GM12891 (cell line): ENCODE measurements at places on chromosomes 11 and 22.

- no peak for DNase-seq
Observed at GRCh38 chr22:33922349-33922681, 2.0 kb upstream of the LARGE1 start.

DNA sequence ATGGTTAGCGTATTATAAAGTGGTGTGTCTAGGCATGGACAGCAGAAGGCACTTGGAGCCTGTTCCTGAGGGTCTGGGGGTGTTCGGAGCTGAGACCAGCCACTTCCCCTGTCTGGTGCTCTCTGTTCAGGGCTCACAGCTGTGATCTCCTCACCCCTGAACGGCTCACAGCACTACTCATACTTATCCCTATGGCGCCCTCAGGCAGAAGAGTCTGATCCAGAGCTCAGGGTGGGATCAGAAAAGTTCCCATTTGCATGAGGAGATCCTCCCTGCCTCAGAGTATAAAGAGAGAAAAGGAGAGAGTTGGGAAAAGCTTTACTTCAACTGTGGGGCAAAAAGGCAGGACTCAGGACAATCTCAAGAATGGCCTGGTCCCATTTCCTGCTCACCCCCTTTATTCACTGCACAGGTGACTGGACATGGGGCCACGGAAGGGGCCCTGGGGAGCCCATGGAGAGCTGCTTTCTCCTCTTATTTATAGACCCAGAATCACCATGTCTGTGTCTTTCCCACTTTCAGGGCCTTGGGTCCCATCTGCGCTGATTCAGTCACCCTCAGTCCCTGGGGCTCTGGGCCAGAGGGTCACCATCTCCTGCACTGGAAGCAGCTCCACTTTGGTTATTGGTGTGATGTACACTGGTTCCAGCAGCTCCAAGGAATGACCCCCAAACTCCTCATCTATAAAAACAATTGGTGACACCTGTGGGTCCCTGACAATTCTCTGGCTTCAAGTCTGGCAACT, 97.0 kb upstream of the TOP3B start:
- no peak for DNase-seq

GRCh38 chr22:39617970-39618757, 47.6 kb downstream of the CACNA1I start:
- DNase-seq: no peak

DNA sequence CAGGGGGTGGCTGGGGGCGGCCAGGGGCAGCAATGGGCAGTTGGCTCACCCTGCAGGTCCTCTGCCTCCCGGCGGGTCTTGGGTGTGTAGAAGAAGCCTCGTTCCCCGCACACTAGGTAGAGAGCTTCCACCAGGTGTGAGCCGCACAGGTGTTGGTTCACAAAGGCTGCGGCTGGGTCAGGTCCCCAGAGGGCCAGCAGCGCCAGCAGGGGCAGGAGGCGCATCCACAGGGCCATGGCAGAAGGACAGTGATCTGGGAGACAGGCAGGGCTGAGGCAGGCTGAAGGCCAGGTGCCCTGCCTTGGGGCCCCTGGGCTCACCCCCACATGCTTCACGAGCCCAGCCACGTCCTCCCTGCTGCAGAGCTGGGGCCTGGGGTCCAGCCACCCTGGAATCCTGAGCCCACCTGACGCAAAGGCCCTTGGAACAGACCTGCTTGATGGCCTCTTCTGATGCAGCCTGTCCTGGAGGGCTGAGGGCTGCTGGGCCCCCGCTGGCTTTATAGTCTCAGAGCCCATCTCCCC, at the start of gene INS:
TSS of gene INS (minus strand) at position 474 of the 524 bp plus-strand sequence. CDS start at position 236, 238 bp downstream.
- no peak for DNase-seq

- peak; percentile 40 for DNase-seq
Observed at GRCh38 chr11:131064373-131064991, 148.2 kb upstream of the SNX19 start.

GRCh38 chr22:50261615-50262459, at the start of gene MAPK12:
TSS of gene MAPK12 (minus strand) at chr22:50261683. CDS start at chr22:50261509, 174 bp downstream.
- peak; percentile 93 for DNase-seq

DNA sequence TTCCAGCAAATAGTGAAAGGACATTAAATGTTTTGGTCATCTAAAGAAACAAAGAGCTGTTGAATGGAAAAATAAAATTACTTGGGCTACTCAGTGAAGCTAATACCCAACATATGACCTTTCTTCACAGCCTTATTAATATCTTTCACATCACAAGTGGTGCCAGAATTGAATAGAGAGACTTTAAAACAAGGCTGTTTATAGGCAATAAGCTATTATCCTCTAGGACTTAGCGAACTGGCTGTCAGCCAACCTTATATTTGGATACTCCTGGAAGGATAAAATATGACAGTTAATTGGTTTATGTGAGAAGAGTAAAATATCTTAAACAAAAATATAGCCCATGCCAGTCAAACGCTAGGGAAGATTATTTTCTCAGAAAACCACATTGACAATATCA, 225.5 kb upstream of the BLID start:
- DNase-seq: no peak

- no peak for DNase-seq
Observed at GRCh38 chr11:26551186-26551801, 20.8 kb downstream of the MUC15 start.

DNA sequence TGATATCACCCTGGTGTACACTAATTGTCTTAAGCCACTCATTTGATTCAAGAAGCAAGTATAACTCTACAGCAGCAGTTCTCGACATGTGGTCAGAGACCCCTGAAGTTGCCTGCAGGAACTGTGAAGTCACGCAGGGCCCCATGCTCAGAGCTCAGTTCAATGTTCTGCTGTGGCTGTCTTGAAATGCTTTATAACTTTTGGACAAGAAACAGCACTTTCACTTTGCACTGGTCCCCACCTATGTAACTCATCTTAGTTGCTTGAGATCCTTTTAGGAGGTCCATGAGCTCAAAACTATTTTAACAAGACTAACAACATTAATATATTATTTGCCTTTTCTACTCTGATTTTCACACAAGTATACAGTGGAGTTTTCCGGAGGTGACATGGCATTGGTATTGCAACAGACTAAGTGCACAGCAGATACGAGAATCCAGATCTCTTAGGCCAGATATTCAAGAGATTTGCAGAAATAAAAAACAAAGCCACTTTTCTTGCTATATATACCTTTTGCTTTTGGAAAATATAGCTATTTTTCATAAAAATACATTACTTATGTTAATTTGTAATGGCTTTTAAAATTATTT, 64.8 kb downstream of the PRR5L start:
- no peak for DNase-seq
